ENCODE measurements at places on chromosomes 5 and 9. TPM values are rescaled to one million over a fixed set of nuclear protein-coding genes. Genes with fewer than 3 reads are reported as not detected.

Gene SMIM33
- not detected for total RNA-seq

Gene SOX30
- 0.14 TPM for total RNA-seq

Gene RNF208
- total RNA-seq, result 4.9 TPM

- peak; percentile 7 for DNase-seq
Observed at GRCh38 chr9:25716220-25716872, 38.1 kb upstream of the TUSC1 start.

GRCh38 chr5:72074251-72074650 is 33.0 kb upstream of the MAP1B start:
- no peak for DNase-seq

GRCh38 chr5:107971846-107972245 is 301.1 kb upstream of the EFNA5 start:
- DNase-seq, result no peak
